Thoracic aorta endothelial cell (primary cell): ENCODE measurements at places on chromosomes 5 and 9. TPM values are rescaled to one million over a fixed set of nuclear protein-coding genes. Genes with fewer than 3 reads are reported as not detected.

MLANA gene
- not detected in 2 replicates for total RNA-seq

CDX1 gene
- total RNA-seq = not detected in 2 replicates

CCNO gene
- total RNA-seq = 0.13 and 0.65 TPM in 2 replicates

PCDHGB7 gene
- 9.4 and 9.8 TPM in 2 replicates for total RNA-seq

OMD gene
- not detected in 2 replicates for total RNA-seq

MEGF10 gene
- 0.14 and 0.93 TPM in 2 replicates for total RNA-seq

LRRC19 gene
- not detected in 2 replicates for total RNA-seq

AK8 gene
- 0.13 TPM in 1 of 2 replicates, not detected in the other for total RNA-seq

TLX3 gene
- total RNA-seq = not detected in 2 replicates

FCN1 gene
- total RNA-seq = not detected in 2 replicates

PPP2CA gene
- 116 and 191 TPM in 2 replicates for total RNA-seq

NIPBL gene
- 46.3 and 49.5 TPM in 2 replicates for total RNA-seq

ECSCR gene
- total RNA-seq = 274 and 317 TPM in 2 replicates

CSNK1G3 gene
- total RNA-seq = 68.4 and 77.5 TPM in 2 replicates

ISOC1 gene
- total RNA-seq = 24.8 and 29.1 TPM in 2 replicates

TOR2A gene
- 9.2 and 10.1 TPM in 2 replicates for total RNA-seq

BNC2 gene
- 29.9 and 39.6 TPM in 2 replicates for total RNA-seq

DMRT3 gene
- total RNA-seq = not detected in 2 replicates

CDKN2B gene
- total RNA-seq = 2.7 and 4.7 TPM in 2 replicates

FABP6 gene
- not detected in 2 replicates for total RNA-seq

PCDHB12 gene
- 0.07 and 0.27 TPM in 2 replicates for total RNA-seq

FOXD4L5 gene
- total RNA-seq = 0.07 TPM in 1 of 2 replicates, not detected in the other

TMC1 gene
- 2.2 and 3.2 TPM in 2 replicates for total RNA-seq

LCN9 gene
- total RNA-seq = not detected in 2 replicates

OR1J1 gene
- not detected in 2 replicates for total RNA-seq

CARD19 gene
- total RNA-seq = 52.3 and 68.4 TPM in 2 replicates

PCDHB2 gene
- 0.66 and 0.72 TPM in 2 replicates for total RNA-seq

ZNF483 gene
- total RNA-seq = 1.9 and 2.9 TPM in 2 replicates

SLC36A2 gene
- not detected in 2 replicates for total RNA-seq

BTNL3 gene
- total RNA-seq = not detected in 2 replicates

KLF4 gene
- total RNA-seq = 0.80 and 1.8 TPM in 2 replicates

FAM221B gene
- not detected in 2 replicates for total RNA-seq

FOXD4L3 gene
- 0.27 TPM in 1 of 2 replicates, not detected in the other for total RNA-seq

LVRN gene
- total RNA-seq = 0.07 and 0.13 TPM in 2 replicates

MCTP1 gene
- 86.0 and 100 TPM in 2 replicates for total RNA-seq

HTR4 gene
- total RNA-seq = 0.07 TPM in 1 of 2 replicates, not detected in the other

PCDHGA6 gene
- 2.1 and 2.9 TPM in 2 replicates for total RNA-seq

ARHGAP26 gene
- 11.4 and 24.2 TPM in 2 replicates for total RNA-seq

FUT7 gene
- not detected in 2 replicates for total RNA-seq

HMGCS1 gene
- total RNA-seq = 103 and 168 TPM in 2 replicates

FAM151B gene
- 2.9 and 3.4 TPM in 2 replicates for total RNA-seq

CNTNAP3B gene
- 149 and 231 TPM in 2 replicates for total RNA-seq

ZNF454 gene
- 0.50 and 1.3 TPM in 2 replicates for total RNA-seq

FIBCD1 gene
- total RNA-seq = not detected in 2 replicates

GRM6 gene
- total RNA-seq = not detected in 2 replicates

LCN6 gene
- not detected in 2 replicates for total RNA-seq

DCANP1 gene
- total RNA-seq = not detected in 2 replicates
